ENCODE measurements at places on chromosomes 7 and 10.

DNA sequence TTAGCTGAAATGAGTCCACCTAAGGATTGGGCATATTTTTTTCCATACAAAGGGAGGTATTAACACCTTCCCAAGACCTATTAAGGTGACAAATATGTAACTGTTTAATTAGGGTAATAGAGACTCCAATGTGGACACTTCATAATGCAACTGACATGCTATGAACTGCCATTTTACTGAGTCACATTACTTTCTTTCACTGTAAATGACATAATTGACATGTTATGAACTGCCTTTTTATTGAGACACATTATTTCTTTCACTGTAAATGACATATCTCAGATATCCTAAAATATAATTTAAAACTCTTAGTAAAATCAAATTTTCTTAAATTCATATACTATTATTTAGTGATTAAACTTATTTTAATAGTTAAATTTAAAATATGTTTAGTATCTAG lies 528.8 kb upstream of the PCDH15 start:
- no peak for DNase-seq

DNA sequence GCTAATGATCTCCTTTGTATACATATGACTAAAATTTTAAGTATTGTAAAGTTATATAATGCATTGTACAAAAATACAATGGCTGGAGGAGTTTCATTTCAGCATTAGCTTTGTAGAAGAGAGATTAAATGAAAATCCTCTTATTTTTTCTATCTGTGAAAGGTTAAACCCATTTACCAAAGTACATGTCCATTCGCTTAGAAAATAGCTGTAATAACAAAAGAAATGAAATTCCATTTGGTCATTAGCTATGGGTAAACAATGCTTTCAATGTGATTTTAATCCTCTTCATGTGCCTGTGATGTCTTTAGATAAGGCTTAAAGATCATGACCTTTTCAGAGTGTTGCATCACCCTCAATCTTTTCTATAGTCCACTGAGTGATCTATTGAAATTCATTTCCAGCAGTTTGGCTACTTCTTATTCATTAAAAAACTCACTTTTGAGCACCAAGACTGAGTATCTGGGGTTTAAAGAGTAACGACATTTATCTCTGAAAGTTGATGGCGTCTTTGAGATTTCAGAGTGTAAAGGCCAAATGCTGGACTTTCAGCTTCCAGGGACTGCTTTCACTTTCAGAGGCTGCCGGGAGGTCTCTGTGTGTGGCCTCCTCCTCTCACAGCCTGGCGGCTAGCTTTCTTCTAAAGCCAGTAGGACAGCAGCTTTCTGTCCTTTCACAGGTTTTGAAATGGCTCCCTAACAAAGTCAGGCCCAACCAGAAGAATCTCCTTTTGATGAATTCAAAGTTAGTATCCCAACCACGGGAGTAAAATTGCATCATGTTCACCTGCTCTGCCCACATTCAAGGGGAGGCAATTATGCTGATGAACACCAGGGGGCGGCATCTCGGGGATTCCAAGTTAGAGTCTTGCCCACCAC lies 701.4 kb upstream of the COBL start:
- DNase-seq: no peak

DNA sequence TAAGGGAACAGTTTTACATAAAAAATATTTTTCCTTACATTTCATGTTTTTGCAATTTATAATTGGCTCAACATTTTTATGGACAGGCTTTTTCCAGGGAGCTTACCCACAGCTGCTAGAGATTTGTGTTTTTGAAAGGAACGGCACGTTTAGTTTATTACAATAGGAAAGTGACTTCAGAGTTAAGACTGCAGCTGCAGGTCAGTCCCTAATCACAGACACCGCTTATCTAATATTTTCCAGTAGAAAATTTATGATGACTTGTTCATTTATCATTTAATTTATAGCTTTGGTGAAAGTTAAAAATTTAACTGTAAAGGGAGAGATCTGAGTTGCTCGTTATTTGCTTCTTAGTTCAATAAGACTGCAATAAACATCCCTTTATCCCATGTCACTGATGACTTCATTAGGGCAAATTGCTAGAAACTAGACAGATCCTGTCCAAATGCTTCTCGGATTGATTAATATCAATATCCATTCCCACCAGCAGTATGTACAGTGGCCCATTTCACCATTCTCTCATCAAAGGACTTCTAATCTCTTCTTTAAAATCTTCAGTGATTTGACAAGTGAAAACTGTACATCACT lies 97.0 kb upstream of the ODAD2 start:
- DNase-seq: no peak

- no peak for DNase-seq
Observed at GRCh38 chr10:74926791-74927585, 100.6 kb downstream of the KAT6B start.

- DNase-seq: no peak
Observed at GRCh38 chr10:108411894-108412293, 1247.4 kb upstream of the SORCS1 start.

DNA sequence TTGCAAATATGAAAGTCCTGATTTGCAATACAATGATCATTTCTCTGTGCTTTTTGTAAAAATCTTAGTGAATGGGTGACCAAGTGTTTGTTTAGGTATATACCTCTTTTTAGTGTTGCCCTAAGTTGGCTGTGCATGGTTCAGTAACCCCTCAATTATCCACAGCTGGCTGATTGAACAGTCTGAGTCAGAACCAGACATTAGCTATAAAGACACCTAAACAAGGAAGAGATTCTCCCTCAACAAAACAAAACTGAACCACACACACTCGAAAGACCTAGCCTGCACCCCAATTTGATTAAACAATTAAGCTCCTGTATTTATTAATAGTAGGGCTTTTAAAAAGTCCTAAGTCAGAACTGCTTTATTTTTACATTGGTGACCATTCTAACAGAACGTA lies 2.8 kb downstream of the RSBN1L start:
- DNase-seq: no peak
